NCI-H2171 (cell line): ENCODE measurements at places on chromosomes 6 and 20.

- DNase-seq, result no peak
These were observed 71.3 kb upstream of the EYA2 start for GRCh38 chr20:46823271-46823751.

- DNase-seq, result no peak
These were observed 12.2 kb downstream of the SF3B5 start for GRCh38 chr6:144083172-144083571.

GRCh38 chr6:49082611-49083010, 380.4 kb downstream of the MMUT start:
- no peak for DNase-seq

DNA sequence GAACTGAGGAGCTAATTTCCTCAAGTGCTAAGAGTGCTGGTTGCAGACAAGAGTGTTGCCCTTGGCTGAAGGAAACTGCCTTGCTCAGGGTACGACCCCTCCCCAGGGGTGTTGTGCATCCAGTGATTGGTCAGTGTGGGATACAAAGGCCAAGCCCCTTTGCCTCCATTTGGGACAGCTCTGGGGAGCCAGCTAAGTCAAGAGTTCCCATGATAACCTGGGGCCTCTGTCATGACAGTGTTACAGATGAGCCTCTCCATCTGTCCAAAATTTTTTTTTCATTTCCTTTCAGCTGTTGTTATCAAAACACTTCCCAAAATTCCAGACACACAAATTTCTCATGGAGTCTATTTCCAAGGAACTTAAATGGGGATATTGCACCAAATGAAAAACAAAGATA, 93.3 kb downstream of the HS3ST5 start:
- peak; percentile 13 for DNase-seq

DNA sequence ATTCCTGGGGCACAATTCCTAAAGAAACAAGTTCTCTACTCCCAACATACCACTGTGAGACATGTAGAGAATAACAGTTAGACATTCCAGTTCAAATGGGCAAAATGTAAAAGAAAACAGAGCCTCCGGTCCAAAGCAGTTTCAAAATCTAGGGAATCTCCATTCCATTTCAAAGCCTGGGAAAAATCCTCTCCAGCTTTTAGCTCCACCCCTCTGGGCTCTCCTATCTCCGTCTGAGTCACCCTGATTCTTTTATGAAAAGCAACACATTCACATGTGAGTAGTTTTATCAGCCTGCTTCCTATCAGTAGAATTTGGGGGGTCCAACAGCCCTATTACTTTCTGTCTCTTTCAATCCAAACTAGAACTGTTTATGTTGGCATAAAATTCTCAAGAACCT, 3.7 kb downstream of the CSNK2A1 start:
- DNase-seq, result no peak

DNA sequence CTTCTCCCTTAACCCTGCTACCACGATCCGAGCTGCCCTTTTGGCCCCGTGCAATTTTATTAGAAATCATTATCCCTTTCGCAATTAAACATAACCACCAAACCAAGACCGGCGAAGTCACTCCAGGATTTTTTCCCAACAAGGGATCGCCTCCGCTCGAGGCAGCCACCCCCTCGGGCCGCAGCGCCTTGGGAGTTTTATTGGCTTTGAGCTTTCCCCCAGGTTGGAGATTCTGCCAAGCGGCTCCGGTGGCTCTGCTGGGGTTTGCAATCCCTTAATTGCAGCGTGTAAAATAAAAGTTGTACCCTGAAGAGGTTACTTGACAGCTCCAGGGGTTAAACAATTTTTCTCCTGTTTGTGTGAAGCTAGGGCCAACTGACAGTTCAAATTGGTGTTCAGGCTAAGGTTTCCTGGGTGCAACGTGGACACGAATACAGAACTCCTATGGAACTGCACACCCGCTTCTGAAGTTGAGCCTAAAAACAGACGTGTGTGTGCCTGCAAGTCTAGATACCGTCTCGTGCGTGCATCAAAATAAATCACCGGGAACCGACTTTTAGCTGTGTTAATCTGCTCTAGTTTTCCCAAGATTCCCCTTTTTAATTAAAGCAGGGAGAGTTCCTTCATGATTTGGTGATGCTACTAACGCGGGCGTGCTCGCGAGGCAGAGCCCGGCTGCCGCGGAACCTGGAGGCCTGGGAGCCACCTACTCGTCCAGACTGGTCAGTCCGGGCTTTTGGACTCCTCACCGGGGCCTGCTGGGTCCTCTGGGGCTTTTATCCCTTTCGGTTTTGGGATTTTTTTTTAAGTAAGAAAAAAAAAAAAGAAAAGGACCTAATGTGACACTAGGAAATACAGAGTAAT, 975 bp upstream of the TFAP2A start:
- no peak for DNase-seq

DNA sequence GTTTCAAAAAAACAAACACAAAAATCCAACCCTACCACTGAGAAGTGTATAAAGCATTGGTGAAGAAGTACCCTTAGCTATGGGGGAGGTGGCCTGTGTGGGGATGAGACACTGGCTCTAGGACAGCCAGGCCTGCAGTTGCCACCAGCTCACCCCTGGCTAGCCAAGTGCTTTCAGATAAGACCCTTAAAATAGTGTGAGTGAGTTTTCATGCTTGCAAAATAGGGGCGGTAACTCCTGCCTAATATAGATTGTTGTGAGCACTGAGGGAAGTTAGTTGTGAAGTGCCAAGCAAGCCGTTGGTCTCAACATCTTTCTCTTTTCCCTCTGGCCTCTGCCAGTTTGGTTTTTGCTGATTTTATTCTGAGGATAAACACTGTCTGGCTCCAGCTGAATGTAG, 11.3 kb downstream of the PPP1R3G start:
- no peak for DNase-seq

DNA sequence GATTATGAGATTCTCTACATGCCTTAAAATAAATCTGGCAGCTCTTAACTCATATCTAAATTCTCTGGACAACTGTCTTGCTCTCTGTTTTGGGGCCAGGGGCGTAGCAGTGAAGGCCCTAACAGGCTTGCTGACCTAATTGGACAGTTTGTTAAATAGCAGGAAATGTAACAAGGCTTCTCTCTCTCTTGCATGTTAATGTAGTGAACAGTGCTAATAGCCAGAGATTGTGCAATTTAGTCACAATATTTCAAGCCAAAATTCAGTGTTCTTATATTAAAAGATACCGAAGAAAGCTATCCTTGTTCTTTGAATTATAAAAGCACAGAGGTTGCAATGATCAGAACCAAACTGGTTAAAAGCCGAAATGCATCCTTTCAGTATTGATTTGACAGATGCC, 3.0 kb downstream of the PPP1R3D start:
- DNase-seq, result no peak

- DNase-seq, result no peak
These were observed 16.9 kb upstream of the ZSCAN16 start for GRCh38 chr6:28107506-28107905.

- DNase-seq, result no peak
These were observed 11.4 kb downstream of the ZC3H12D start for GRCh38 chr6:149473080-149474052.

DNA sequence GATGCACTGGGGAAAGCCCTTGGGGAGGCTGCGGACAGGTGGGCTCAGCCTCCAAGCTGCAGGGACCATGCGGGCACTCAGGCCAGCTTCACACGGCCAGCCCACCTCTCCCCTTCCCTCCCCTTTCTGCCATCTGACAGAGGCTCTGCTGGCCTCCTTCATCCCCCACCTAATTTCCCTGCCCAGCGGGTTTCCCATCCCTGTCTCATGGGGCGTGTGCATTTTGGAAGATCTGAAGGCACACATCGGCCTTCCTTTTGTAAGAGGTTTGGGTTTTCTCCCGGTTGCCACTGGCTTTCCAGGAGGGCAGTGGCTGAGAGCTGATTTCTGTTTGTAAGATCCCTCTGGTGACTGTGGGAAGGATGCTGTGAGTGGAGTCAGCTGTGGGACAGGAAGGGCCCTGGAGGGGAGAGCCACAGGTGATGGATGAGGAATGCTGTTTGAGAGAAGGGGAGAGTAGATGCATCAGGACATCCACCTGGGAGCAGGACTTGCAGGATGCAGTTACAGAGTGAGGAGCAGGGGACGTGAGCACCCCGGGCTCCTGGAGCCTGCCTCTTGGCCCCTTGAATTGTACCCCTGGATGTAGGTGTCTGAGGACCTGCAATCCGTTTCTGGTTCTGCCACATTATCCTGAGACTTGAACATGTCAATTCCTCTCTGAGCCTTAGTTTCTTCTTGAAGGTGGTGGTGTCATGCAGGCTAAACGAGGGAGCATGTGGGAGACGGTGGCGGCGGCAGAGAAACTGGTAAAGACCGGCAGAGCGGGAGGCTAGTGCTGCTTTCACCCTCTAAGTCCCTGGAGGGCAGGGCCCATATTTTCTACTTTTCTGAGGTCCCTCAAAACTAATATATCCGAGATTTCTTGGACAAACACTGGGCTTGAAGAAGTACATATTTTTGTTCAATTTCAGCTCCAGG, 5.9 kb upstream of the TUBB1 start:
- DNase-seq, result no peak

GRCh38 chr6:15106958-15107643, 138.8 kb upstream of the JARID2 start:
- DNase-seq, result no peak

GRCh38 chr6:8545336-8545735, 110.0 kb upstream of the SLC35B3 start:
- no peak for DNase-seq

DNA sequence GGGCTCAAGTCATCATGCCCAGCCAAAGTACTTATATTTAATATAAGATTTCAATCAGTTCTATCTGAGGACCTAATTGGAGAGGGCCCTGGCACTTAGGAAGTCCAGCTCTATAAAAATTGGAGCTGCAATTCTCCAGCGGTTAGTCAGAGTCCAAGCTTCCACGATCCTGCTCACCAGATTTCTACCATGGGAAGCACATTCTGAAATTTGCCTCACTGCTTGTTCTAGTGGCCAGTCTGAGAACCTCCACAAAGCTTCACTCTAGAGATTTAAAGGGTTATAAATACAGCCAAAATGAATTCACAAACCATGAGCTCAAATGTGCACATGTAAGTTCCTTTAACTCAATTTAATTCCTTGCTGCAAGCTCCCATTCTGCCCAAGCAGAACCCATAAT, 33.5 kb downstream of the PNLDC1 start:
- no peak for DNase-seq

DNA sequence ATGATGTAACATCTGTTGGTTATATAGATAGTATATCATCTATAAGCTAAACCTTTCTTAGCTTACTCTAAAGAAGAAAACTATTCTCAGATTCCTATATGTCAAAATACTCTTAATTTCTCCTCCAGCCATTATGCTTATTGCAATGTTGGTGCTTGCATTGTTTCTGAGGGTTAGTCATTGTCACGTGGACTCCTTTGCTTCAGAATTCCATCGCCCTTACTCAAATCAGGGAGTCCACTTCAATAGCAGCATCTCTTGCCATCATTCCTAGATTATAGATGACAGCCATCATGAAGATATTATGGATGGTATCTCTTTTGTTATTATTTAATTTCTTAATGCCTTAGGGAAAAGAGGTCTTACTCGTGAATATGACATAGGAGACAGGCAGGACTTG, 776.1 kb downstream of the TENT5A start:
- DNase-seq, result no peak

GRCh38 chr6:163395122-163395830, 19.2 kb upstream of the QKI start:
- no peak for DNase-seq

DNA sequence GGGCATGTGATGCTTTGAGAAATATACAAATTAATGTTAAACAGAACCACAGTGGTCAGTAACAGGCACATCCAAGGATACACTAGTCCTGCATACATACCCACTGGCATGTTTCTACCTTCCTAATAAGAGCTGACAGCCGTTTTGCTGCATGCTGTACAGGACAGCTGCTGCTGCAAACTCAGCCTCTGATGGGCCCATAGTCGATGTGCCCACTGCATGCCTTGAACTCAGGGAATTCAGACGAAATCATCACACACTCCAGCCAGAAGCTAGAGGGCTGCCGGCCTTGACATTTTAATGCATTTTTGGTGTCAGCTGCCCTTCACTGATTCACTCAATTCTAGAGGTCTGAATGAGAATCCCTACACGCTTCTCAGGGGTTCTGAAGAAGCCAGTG, 29.3 kb downstream of the FKBP1A start:
- DNase-seq, result no peak

- no peak for DNase-seq
These were observed 125.3 kb downstream of the FAM83B start for GRCh38 chr6:54971825-54972224.

DNA sequence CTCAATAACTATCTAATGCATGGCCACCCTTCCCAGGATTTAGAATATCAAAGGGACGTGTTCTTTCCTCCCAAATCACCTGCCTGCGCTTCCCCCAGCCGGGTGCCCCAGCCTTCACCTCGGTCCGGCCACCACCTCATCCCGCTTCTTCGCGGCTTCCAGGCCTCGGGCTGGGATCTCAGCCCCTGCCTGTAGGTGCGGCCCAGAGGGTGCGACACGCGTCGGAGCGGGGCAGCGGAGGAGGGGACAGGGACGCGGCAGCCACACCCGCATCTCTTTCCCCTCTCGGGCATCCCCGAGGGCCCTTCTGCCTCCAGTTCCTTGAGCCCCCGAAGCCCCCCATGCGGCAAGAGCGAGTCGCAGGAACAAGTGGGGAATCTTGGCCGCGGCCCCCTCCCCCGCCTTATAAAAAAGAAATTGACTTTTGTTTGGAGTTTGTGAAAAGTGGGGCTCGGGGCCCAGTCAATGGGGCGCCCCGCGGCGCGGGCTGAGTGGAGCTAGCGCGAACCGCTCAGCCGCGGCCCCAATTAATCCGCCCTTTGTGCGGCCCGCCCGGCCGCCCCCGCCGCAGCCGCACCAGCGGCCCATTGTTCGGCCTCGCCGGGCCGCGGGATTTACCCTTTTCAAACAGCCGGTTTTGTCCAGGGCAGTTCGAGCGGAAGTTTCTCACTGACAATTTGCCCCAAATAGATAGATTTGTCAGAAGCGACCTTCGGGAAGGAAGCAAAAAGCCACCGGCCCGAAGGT, 8.4 kb upstream of the NR2E1 start:
- no peak for DNase-seq

GRCh38 chr6:108699290-108700041, 138.7 kb downstream of the FOXO3 start:
- DNase-seq, result peak; percentile 32

DNA sequence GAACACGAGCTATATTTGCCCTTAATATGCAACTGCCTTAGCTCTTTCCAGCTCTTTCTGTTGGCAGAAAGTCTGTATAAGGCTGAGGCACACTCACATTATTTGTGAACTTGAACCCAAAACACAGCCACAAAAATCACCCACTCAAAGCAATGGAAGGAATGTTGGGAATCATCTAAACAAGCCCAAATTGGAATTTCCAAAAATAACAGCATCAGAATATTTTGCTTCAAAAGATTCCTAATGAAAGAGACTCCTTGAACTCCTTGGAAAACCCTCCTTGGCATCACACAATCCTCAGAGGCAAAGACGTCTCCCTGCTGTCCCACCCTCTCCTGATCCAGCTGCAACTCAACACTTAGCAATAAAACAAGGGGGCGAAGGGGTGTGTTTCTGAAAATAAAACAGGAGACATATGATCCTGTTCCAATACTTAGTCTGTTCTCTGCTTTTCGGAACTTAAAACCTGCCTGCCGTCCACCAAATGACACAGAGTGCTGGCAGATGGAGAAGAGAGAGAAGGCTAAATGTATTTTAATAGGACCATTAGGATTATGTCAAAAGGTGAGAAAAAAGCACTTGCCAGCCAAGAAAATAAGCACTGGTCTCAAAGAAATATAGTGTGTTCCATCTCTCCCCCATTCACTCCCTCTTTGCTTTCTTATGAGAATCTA, 320.7 kb upstream of the JARID2 start:
- peak; percentile 75 for DNase-seq

GRCh38 chr20:34249291-34249690, 8.1 kb downstream of the ASIP start:
- no peak for DNase-seq

GRCh38 chr6:158188591-158188990, 20.4 kb downstream of the GTF2H5 start:
- no peak for DNase-seq

- no peak for DNase-seq
These were observed 117.8 kb upstream of the TRAF3IP2 start for GRCh38 chr6:111723412-111723970.
